Activated CD4-positive, alpha-beta memory T cell treated with anti-CD3 and anti-CD28 coated beads for 36 hours (primary cell): ENCODE measurements at places on chromosomes 2 and 18. TPM values are rescaled to one million over a fixed set of nuclear protein-coding genes. Genes with fewer than 3 reads are reported as not detected.

GRCh38 chr2:11771971-11772615, 25.7 kb downstream of the LPIN1 start:
- H3K27ac ChIP-seq = no peak overlapping the region
- H3K4me1 ChIP-seq = peaks cover 35% of the 10 kb centered on the region
- H3K27me3 ChIP-seq = no peaks in the 10 kb centered on the region
- peaks cover 48% of the 10 kb centered on the region for H3K36me3 ChIP-seq
- no peak for DNase-seq

DNA sequence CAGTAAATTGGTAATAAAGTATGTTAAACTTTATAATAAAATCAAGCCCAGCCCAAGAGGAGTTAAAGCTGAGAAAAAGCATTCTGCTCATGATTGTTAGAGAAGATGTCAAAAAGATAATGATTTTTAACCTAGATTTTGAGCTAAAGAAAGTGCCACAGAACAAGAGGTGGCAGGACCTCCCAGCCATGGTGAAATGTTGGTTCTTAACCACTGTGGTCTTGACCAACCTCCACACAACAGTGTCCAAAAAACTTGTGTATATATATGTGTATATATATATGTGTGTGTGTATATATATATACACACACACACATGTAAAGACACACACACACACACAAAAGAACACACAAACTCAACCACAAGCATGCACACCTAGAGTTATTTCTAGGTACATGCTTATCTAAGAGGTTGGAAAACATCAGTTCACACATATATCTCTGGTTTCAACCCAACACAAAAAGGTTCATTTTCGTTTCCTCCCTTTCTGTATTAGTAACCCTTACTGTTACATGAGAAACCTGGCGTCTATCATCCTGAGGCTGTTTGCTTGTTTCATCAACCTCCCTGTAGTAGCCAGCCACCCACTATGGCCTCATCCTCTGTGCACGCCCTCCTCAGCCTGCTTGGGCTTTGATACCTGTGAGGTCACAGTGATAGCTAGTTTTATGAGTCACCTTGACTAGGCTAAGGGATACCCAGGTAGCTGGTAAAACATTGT, 631.8 kb upstream of the ID2 start:
- peaks cover 1% of the 10 kb centered on the region for H3K27me3 ChIP-seq
- H3K4me1 ChIP-seq = peaks cover 28% of the 10 kb centered on the region
- peak overlapping the region; percentile 78 for H3K27ac ChIP-seq
- no peak overlapping the region for H3K4me3 ChIP-seq

GRCh38 chr2:16755442-16755841, 89.8 kb upstream of the CYRIA start:
- no peak overlapping the region for H3K4me3 ChIP-seq
- no peaks in the 10 kb centered on the region for H3K27me3 ChIP-seq
- H3K27ac ChIP-seq = no peak overlapping the region

- peak; percentile 31 for DNase-seq
- H3K27ac ChIP-seq = peak overlapping the region; percentile 98
- H3K36me3 ChIP-seq = peaks cover 6% of the 10 kb centered on the region
- H3K4me1 ChIP-seq = peaks cover 26% of the 10 kb centered on the region
Observed at GRCh38 chr18:35497027-35497369, 762 bp downstream of the INO80C start.

- H3K4me1 ChIP-seq = peaks cover 18% of the 10 kb centered on the region
- peak; percentile 53 for DNase-seq
- H3K4me3 ChIP-seq = peak overlapping the region; percentile 69
- H3K36me3 ChIP-seq = no peaks in the 10 kb centered on the region
- H3K27ac ChIP-seq = no peak overlapping the region
Observed at GRCh38 chr2:236568068-236568921, 1.3 kb upstream of the ACKR3 start.

DNA sequence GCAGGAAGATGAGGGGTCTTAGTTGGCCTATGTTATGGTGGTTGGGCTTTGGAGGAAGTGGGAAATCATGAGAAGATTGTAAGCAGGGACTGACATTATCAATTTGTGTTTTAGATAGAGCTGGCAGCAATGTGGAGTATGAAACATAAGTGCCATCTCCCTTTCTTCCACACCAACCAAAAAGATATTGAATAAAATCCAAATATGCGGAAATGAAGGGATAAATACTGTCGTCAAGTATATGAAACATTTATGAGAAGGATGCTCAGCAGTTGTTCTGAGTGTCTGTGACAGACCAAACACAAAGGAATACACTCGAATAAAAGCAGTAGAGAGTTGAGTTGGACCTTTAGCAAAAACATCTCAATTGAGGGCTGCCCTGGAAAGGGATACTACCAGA, 1090.0 kb upstream of the ZEB2 start:
- no peaks in the 10 kb centered on the region for H3K4me1 ChIP-seq
- H3K4me3 ChIP-seq = no peak overlapping the region
- no peak overlapping the region for H3K27ac ChIP-seq

- H3K27me3 ChIP-seq = no peaks in the 10 kb centered on the region
- H3K36me3 ChIP-seq = no peaks in the 10 kb centered on the region
- no peak for DNase-seq
- H3K4me3 ChIP-seq = no peak overlapping the region
Observed at GRCh38 chr2:30298302-30298701, 67.0 kb downstream of the LBH start.

- peaks cover 42% of the 10 kb centered on the region for H3K36me3 ChIP-seq
- no peaks in the 10 kb centered on the region for H3K27me3 ChIP-seq
- peak overlapping the region; percentile 100 for H3K27ac ChIP-seq
- peak; percentile 83 for DNase-seq
- peak overlapping the region; percentile 58 for H3K4me3 ChIP-seq
Observed at GRCh38 chr18:77062518-77063003, 70.0 kb downstream of the MBP start.

DNA sequence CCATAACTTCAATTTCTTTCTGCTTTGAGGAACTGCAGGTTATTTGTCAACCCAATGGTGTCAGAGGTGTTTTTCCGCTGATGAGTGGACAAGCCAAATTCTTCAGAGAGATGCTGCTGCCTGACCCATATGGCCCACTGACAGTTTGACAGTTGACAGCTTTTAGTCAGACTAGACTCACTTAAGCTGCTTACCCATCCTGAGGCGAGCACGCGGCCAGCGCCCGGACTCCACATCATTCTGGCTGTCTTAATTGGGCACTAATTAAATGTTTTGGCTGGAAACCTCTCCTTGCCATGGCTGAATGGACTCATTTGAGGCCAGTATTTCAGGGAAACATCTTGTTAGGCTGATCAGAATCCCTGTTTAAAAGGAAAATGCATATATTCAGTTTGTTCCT, 316.1 kb upstream of the FANCL start:
- no peak for DNase-seq
- H3K4me1 ChIP-seq = no peaks in the 10 kb centered on the region
- no peaks in the 10 kb centered on the region for H3K27me3 ChIP-seq
- no peak overlapping the region for H3K4me3 ChIP-seq

- no peaks in the 10 kb centered on the region for H3K36me3 ChIP-seq
- DNase-seq = peak; percentile 65
- no peak overlapping the region for H3K27ac ChIP-seq
- H3K4me1 ChIP-seq = peaks cover 21% of the 10 kb centered on the region
- H3K4me3 ChIP-seq = peak overlapping the region; percentile 47
Observed at GRCh38 chr2:54680397-54681041, 42.9 kb upstream of the EML6 start.

- peaks cover 7% of the 10 kb centered on the region for H3K4me1 ChIP-seq
- no peak overlapping the region for H3K4me3 ChIP-seq
- H3K27ac ChIP-seq = peak overlapping the region; percentile 30
- peak; percentile 49 for DNase-seq
Observed at GRCh38 chr2:236180831-236181453, 12.8 kb upstream of the GBX2 start.

DNA sequence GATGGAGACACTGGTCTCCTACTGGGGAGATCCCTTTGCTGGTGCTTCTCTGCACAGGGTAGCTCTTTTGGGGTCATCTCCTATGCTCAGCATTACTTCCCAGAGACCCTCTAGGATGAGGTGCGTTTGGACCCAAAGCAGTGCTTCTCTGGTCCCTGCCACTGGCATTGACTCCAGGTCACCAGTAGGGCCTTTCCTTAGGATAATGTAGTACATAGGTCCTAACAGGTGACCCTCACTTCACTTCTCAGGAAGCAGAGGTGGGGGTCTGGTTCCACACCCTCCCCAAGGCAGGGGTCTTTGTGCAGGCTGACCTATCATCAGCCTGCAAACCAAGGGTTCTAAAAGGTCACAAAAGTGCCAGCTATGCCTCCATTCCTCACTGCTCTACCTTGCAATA, 145.8 kb upstream of the HS6ST1 start:
- H3K27ac ChIP-seq = no peak overlapping the region
- H3K4me1 ChIP-seq = no peaks in the 10 kb centered on the region
- DNase-seq = no peak
- peaks cover 2% of the 10 kb centered on the region for H3K36me3 ChIP-seq

- H3K4me1 ChIP-seq = peaks cover 39% of the 10 kb centered on the region
- peaks cover 5% of the 10 kb centered on the region for H3K36me3 ChIP-seq
- H3K27me3 ChIP-seq = no peaks in the 10 kb centered on the region
- H3K27ac ChIP-seq = no peak overlapping the region
- peak overlapping the region; percentile 3 for H3K4me3 ChIP-seq
Observed at GRCh38 chr2:239398521-239398921, 2.3 kb downstream of the HDAC4 start.

GRCh38 chr2:53821810-53822209, 35.0 kb downstream of the ERLEC1 start:
- H3K4me3 ChIP-seq = no peak overlapping the region
- no peaks in the 10 kb centered on the region for H3K4me1 ChIP-seq
- no peak for DNase-seq
- H3K27me3 ChIP-seq = no peaks in the 10 kb centered on the region
- no peak overlapping the region for H3K27ac ChIP-seq
- peaks cover 12% of the 10 kb centered on the region for H3K36me3 ChIP-seq

- H3K27me3 ChIP-seq = no peaks in the 10 kb centered on the region
- H3K36me3 ChIP-seq = no peaks in the 10 kb centered on the region
- DNase-seq = no peak
- no peaks in the 10 kb centered on the region for H3K4me1 ChIP-seq
- H3K27ac ChIP-seq = no peak overlapping the region
Observed at GRCh38 chr18:35553300-35553699, 28.2 kb upstream of the GALNT1 start.

GRCh38 chr18:7221424-7222155, 9.3 kb upstream of the LRRC30 start:
- no peaks in the 10 kb centered on the region for H3K27me3 ChIP-seq
- no peak overlapping the region for H3K27ac ChIP-seq
- no peak overlapping the region for H3K4me3 ChIP-seq
- H3K36me3 ChIP-seq = no peaks in the 10 kb centered on the region

GRCh38 chr2:126979039-126980003, 80.6 kb downstream of the TEX51 start:
- no peaks in the 10 kb centered on the region for H3K36me3 ChIP-seq
- no peaks in the 10 kb centered on the region for H3K4me1 ChIP-seq
- peaks cover 3% of the 10 kb centered on the region for H3K27me3 ChIP-seq
- DNase-seq = no peak
- no peak overlapping the region for H3K27ac ChIP-seq
- H3K4me3 ChIP-seq = no peak overlapping the region

DNA sequence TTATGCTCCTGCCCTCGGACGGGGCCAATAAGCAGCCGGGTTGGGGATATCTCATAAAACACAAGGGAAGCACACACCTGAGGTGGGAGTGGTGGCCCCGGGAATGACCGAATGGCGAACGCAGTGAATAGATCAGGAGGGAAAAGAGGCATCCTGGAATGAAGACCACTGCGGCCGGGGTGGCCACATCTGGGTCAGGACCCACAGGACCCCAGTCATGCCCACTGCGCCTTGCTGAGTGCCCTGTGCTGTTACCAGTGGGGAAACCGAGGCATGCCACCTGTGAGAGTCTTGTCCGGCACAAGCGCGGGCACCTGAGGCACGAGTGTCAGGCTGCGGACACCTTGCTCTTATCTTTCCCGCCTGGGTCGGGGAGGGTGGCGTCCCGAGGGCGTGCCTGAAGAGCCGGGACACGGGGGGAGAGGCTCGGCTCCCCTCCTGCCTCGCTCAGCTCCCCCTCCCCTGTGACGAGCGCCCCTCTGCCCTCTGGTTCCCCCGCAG, 1.6 kb downstream of the PDCD1 start:
- peaks cover 34% of the 10 kb centered on the region for H3K4me1 ChIP-seq
- peaks cover 26% of the 10 kb centered on the region for H3K36me3 ChIP-seq
- peak overlapping the region; percentile 90 for H3K4me3 ChIP-seq
- H3K27me3 ChIP-seq = no peaks in the 10 kb centered on the region
- H3K27ac ChIP-seq = peak overlapping the region; percentile 56

DNA sequence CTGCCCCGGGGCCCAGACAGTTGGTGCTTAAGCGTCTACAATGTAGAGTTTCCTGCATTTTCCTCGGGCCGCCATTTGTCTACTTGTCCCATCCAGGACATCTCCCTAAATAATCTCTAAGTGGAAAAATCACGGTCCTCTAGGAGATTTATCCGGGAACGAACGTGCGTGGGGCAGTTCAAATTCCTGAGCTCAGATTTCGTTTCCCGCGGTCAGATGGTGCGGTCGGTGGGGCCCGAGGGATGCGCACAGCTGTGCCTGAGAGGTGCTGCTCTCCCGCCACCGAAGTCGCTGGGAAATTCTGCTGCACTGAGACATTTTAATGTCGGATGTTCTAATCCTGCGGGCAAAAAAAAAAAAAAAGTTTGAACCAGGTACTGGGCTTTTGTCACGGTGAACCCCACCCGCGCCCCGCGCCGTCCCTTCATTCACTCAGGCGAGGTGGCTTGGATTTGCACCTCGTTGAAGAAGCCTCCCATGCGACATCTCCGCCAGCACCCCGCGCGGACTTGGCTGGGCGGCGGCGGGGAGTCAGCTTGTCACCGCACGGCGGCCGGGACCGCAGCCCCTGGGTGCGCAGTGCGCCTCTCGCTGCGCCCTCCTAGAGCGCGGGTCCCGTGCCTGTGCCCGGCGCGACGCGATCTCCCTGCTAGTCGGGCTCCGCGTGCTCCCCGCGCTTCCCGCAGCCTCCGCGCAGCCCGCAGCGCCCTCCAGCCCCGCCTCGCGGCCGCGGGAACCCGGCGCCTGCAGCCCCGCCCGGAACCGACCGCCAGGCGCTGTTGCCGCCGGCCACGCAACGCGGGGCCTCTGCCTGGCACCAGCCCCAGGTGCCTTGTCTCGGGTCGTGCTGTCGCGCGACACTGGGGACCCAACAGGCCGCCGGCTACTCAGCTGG, 191.9 kb upstream of the TCF4 start:
- H3K4me3 ChIP-seq = no peak overlapping the region
- no peaks in the 10 kb centered on the region for H3K4me1 ChIP-seq
- no peak for DNase-seq
- H3K36me3 ChIP-seq = no peaks in the 10 kb centered on the region
- H3K27ac ChIP-seq = no peak overlapping the region
- peaks cover 31% of the 10 kb centered on the region for H3K27me3 ChIP-seq

Gene ACTG2
- total RNA-seq = not detected

Gene OSR1
- total RNA-seq = not detected

Gene SCYGR3
- not detected for total RNA-seq

Gene LTBP1
- total RNA-seq = 0.27 TPM

Gene SP5
- total RNA-seq = not detected

Gene TGFA
- total RNA-seq = 0.50 TPM

Gene ECEL1
- 0.10 TPM for total RNA-seq

Gene TEX44
- not detected for total RNA-seq

Gene DIS3L2
- 20.5 TPM for total RNA-seq

Gene PMAIP1
- 104 TPM for total RNA-seq

Gene SLC5A7
- total RNA-seq = not detected
